Liver (tissue), 10 donors: ENCODE measurements at places on chromosomes 7 and 10. TPM values are rescaled to one million over a fixed set of nuclear protein-coding genes. Genes with fewer than 3 reads are reported as not detected.

RPEL1 gene
- total RNA-seq, result not detected

SPDYE9 gene
- not detected for total RNA-seq

TMEM270 gene
- not detected for total RNA-seq

LIPF gene
- not detected for total RNA-seq

NEUROG3 gene
- total RNA-seq, result not detected

ZMIZ1 gene
- 19.1 TPM for total RNA-seq

GHRHR gene
- total RNA-seq, result 0.50 TPM

EBLN1 gene
- total RNA-seq, result not detected

ZPBP gene
- 0.14 TPM for total RNA-seq

SEMA3A gene
- total RNA-seq, result 0.25 TPM
